HTR-8/SVneo (cell line): ENCODE measurements at places on chromosomes 11 and 22.

GRCh38 chr11:99366546-99366945 is 345.8 kb downstream of the CNTN5 start:
- DNase-seq, result no peak

GRCh38 chr11:134066943-134067885 is 1.7 kb upstream of the JAM3 start:
- no peak for DNase-seq

GRCh38 chr11:119248750-119249670 is 42.9 kb downstream of the CBL start:
- DNase-seq, result no peak

DNA sequence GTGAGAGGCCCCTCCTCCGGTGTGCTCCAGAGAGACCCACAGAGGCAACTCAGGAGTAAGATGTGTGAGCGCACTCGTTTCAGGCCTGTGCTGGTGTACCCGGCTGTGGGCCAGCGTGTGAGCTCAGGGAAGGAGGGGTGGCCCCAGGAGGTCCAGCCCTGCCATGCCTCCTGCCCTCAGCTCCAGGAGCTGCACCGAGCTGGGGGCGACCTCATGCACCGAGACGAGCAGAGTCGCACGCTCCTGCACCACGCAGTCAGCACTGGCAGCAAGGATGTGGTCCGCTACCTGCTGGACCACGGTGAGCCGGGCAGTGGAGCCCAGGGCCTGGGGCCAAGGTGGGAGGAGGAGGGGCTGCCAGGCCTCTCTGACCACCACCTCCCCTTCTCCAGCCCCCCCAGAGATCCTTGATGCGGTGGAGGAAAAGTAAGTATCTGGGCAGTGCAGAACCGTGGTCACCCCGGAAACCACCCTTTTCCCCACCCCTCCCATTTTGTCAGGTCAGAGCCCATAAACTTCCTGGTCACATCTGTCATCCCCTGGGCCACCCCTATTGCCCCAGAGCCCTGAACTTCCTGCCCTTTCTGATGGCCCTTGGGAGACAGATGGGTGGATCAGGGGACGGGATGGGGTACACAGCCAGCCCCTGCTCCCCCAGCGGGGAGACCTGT is 2.5 kb upstream of the MDK start:
- DNase-seq, result no peak

DNA sequence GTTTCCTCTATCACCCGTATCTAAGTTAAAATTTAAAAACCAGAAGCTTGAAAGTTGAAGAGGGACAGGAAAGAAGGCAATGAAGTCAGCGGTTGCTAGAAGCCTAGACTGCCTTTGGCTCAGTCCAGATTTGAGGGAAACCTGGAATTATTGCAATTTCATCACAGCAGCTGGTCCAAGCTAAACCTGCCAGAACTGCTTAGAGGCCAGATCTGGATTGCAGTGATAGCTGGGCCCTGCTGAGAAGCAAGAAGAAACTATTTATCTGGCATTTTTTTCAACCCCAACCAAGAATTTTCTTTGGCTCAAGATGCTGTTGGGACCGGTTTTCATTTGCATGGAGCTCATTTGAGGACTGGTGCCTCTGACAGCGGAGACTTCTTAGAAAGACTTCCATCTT is 121.5 kb upstream of the TEAD1 start:
- DNase-seq, result no peak

- DNase-seq, result no peak
Measured at GRCh38 chr22:17705546-17705945, 67.0 kb downstream of the BCL2L13 start.

DNA sequence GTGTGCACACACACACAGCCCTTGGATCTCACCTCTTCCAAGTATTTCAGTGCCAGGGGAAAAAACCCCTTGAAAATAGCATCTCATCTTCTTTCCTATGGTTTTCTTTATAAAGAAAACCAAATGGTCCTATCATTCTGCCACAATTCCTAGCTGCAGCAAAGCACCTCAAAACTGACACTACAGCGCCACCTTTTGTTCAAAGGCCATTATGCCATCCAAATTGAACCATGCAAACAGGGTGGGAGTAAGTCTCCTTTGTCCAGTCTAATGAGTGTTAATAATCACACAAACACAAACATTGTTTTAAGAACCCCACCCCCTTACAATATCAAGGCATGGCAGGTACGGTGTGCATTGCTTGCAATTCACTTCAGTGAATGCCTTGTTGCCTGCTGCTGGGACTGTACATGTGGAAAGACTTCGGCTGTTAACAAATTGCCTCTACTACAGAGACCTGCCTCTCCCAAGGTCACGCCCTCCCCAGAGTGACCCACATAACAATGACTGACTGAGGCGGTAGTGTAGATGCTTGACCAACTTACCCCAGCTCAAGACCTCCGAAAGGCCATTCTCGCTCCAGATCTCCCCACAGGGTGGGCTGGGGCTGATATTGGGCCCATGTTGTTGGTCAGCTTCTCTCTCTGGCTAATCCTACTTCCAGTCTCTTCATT is 31.7 kb downstream of the FAM181B start:
- peak; percentile 43 for DNase-seq

DNA sequence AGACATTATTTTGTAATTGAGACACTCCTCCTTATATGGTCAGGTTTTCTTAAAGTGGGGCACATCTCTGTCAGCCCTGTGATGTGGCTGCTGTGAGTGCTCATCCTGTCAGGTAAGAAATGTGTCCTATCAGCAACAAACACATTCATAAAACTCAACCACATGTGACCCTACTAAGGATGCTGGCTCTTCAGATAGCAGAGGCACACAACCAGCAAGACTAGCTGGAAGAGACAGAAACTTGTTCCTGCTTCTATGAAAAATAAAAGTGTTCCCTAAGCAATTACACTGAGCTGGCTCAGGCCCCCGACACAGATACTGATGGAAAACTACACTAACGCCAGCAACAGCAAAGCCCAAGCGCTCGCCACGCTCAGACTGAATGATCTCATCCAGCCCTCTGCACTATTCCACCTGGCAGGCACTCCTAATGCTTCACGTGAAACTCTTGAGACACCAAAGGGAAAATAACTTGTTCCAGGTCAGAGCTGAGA is 49.8 kb upstream of the CYP2D6 start:
- no peak for DNase-seq

DNA sequence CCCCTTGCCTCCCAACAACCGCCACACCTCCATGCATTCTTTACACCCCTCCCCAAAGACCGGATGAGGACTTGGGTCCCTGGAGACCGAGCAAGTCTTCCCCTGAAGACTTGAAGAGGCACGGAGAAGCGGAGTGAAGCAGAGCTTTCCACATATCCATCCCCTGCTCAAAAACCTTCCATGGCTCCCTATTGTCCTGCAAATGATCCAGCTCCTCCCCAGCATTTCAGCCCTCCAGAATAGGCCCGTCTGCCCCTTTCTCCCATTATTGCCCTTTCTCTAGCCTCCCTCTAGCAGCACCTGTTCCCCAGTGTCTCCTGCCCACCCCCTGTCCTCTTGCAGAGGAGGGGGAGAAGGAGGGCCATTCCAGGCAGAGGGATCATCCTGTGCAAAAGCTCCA is 59.8 kb downstream of the CYTH4 start:
- no peak for DNase-seq

DNA sequence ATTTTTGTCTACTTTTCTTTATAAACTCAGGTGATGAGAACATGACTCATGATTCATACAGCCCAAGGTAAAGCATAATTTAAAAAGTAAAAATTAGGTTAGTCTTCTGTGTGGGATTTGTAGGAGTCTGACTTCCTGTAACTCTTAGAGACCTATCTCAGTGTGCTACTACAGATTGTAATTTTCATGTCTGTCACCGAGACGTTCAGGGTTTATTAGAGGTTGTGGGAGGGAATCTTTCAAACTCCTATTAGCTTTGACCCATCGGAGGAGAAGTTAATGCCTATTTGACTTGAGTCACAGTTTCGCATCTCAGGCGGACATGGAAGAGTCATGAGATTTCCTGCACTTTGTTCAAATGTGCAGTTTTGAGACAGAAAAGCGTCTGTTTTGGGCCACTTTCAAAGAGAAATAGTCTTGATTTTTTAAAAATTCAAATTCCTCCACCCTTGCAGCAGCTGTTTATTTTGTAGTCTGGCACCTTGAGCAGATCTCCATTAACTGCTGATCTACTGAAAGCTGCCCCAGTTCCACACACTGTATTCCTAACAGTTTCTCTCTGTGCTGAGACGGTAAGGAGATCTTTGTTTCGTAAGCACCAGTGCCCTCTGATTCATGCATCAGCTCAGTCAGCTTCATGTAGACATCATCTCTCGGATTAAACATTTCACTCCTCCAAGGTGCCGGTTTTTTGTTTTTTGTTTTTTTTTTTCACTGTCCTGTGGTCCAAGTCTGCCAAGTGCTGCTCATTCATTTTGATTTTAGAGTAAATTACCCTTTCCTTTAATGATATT is 24.3 kb downstream of the ALKBH3 start:
- DNase-seq, result no peak

DNA sequence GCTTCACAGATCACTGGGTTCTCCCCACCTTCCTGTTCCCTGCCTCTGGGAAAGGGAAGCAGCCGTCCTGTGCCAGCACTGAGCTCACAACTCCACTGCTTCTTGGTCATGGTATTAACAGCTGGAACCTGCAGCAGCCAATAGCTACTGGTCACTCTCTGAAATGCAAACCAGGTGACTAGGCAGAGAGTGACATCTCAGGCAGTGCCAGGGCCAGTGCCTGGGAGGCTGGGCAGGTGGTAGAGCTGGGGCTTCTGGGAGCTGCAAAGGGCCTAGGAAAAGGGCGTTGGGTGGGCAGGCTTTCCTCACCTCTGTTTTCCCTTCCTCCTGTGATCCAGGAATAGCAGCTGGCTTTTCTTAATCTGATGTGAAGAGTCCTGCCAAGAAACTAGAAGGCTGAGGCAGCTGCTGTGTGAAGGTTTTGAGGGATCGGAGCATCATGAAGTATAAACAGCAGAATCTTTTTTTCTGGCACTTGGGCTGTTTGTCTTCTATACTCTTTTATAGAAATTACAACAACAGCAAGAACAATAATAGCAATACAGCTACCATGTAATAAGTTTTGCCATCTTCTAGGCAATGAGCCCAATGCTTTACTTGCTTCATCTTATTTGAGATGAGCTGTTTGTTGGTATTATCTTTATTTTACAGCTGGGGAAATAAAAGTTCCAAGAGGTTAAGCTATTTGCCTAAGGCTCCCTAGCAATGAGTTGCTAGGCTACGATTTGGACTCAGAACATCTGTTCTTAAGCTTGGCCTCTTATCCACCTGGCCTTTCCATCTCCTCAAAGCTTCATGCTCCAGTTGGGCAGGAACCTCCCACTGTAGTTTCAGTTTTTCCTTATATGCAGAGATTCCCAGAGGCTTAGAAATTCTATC is 22.0 kb upstream of the CD44 start:
- no peak for DNase-seq

DNA sequence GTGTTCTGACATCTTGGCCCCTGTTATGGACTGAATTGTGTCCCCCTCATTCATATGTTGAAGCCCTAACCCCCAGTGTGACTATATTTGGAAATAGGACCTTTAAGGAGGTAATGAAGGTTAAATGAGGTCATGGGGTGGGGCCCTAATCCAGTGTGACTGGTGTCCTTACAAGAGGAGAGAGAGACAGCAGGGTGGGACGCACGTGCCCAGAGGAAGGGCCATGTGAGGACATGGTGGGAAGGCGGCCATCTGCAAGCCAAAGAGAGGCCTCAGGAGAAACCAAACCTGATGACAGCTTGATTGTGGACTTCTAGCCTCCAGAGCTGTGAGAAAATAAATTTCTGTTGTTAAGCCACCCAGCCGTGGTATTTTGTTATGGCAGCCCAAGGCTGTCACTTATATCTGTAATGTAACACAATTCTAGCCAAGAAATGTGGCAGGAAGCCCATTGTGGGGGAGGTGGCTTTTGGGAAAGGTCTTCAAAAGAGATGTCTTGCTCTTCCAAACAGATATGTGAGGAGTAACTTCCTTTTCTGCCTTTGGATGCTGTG is 23.7 kb downstream of the SLC22A6 start:
- no peak for DNase-seq

- no peak for DNase-seq
Measured at GRCh38 chr11:1129143-1129610, 28.6 kb upstream of the MUC5AC start.

GRCh38 chr11:132137981-132138313 is 767.5 kb downstream of the NTM start:
- DNase-seq, result no peak

GRCh38 chr11:120985718-120986569 is 38.0 kb upstream of the TBCEL start:
- DNase-seq, result peak; percentile 17

GRCh38 chr22:20520093-20520511 is 12.7 kb downstream of the MED15 start:
- no peak for DNase-seq

GRCh38 chr22:19921544-19922081 is 20.0 kb upstream of the COMT start:
- DNase-seq, result no peak

- DNase-seq, result no peak
Measured at GRCh38 chr11:316891-317301, 3.1 kb downstream of the IFITM1 start.

- no peak for DNase-seq
Measured at GRCh38 chr11:2891326-2892214, 6.0 kb upstream of the CDKN1C start.

- no peak for DNase-seq
Measured at GRCh38 chr11:74233683-74234082, 62.6 kb downstream of the PPME1 start.

GRCh38 chr11:33211580-33211979 is 45.6 kb upstream of the HIPK3 start:
- DNase-seq, result no peak

- DNase-seq, result no peak
Measured at GRCh38 chr22:16958475-16958874, 49.5 kb downstream of the GAB4 start.

DNA sequence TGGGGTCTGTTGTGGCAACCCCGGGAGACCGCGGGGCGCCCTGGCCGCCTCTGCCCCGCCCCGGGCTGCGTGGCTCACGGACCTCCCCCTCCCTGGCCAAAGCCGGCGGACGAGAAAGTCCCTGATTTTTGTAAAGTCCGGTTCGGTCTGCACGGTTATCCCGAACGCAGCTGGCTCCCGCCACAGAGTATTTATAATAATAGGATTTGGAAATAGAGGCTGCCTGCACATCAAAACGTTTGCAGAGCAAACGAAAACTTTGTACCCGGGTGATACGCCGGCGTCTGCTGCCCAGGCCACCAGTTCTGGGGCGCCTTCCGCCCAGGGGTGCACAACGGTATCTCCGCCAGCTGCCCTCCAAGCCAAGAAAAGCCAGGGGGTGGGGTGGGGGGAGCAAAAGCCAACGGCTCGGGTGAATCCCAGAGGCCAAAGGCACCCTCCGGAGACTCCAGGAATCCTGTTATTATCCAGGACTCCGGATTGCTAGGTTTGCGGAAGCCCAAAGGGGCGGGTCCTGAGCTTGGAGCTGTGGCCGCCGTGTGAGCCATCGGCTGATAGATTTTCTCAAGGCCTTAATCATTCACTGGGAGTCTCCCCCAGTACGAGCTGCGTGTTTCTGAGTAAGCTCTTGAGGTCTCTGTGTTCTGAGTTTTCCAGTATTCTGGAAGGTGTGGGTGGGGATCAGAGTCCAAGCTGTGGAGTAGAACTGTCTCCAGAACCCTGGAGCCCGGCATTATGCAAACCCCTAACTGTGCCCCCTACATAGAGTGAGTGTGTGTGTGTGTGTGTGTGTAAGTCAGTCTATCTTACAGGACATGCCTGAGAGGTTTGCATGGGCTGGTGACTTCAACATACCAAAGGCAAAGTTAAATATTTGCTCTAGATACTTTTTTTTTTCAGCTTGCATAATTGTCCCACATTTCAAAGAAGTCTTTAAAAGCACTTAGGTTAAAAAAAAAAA is 673 bp upstream of the SHANK2 start:
- DNase-seq, result no peak

GRCh38 chr11:120747850-120748814 is 236.6 kb downstream of the GRIK4 start:
- DNase-seq, result no peak
